ENCODE measurements at places on chromosomes 4 and X.

DNA sequence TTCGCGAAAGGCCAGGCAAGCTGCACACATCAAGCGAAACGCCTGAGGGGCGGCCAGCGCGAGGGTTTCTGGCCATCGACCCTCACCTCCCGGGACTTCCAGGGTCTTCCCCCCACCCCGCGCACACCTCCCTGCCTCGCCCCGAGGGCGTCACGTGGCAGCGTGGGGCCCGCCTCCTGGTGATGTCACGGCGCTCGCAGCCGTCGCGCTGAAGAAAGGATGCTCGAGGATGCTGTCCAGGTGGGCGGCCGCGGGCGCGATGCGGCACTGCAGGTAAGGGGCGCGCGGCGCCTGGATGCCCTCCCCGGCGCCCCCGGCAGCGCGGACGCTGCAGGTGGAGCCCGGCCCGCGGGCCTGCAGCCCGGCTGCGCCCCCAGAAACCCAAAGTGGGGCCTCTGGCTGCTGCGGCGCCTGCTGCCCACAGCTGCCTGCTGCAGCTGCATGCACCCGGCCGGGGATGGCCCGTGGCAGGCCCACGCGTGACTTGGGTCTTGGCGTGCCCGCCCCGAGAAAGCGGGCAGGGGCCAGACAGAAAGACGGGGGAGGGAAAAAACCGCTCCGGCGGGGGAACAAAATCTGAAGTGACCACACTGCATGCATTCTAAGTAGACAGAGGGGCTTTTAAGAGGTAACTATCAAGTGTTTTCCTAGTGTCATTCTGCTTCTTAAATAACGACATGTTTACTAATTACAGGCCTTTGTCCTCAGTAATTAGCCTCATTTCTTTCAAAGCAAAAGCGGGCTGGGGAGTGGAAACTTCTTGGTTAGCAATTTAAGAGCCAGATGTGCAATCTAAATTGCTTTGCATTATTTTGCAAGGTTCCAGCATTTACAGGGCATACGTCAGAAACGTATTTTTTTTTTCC, 1.7 kb downstream of the CLCN4 start:
- DNase-seq: no peak

DNA sequence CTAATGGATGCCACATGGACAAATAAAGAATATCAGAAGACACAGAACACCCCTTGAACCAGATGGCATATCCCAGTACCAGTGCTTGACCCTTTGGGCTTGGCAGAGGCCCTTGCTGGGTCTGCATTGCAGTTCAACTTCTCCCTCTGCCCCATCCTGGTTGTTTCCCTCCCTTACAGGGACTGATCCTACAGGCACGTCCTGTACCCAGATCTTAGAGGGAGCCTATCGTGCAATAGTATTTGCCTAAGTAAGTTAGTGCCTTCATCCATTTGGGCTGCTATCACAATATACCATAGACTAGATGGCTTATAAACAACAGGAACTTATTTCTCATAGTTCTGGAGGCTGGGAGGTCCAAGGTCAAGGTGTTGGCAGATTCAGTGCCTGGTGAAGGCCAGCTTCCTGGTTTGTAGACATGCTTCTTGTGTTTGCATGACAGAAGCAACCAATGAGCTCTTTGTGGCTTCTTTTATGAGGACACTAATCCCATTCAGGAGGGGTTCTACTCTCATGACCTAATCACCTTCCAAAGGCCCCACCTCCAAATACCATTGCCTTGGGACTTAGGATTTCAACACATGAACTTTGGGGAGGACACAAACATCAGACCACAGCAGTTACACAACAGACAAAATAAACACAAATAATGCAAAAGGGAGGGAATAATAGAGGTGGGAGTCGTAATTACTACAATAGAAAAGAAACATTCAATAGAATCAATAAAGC, 146.5 kb upstream of the MSX1 start:
- no peak for DNase-seq

DNA sequence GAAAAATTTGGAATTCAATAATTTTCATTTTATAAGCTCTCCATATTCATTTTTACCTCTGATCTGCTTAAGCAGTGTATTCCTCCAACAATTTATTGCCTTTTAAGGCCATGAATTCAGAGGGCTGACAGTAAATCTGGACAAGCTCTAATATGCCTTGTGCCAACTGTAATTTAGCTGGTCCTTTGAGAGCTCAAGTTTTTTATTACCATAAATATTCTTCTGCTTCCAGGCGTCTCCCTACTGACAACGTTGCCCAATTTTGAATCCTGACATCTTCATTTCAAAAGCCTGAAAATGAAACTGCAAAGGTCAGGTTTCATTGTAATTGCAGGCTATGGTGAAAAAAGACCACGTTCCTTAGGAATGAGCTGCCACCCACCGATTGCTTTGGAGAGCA, 95.8 kb upstream of the GEMIN8 start:
- DNase-seq: no peak

- no peak for DNase-seq
Measured at GRCh38 chr4:119498527-119498926, 130.1 kb downstream of the PDE5A start.

- no peak for DNase-seq
Measured at GRCh38 chr4:6217716-6218381, 17.5 kb upstream of the JAKMIP1 start.

GRCh38 chrX:112851161-112851779, 10.6 kb upstream of the AMOT start:
- DNase-seq: no peak

GRCh38 chr4:87649980-87650379, at the start of gene DMP1:
TSS of gene DMP1 (plus strand) at chr4:87650280. CDS start at chr4:87656493, 6,213 bp downstream.
- no peak for DNase-seq

DNA sequence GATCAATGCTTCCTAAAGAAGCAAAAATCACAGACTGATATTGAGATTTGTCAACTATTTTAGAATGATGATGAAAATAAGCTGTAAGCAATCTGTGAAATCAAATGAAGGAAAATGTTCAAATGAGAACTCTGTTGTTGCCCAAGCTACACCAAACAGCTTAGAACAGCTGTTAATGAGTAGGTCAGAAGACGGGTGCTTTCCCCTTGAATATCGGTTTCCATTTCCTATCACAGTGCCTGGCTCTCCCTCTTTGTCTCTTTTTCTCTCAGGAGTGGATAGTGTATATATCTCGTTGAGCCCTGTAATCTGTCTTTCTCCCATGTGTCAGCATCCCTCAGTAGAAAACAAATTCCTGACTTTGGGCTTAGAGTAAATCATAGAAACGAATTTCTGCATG, 1592.9 kb upstream of the TENM3 start:
- no peak for DNase-seq

DNA sequence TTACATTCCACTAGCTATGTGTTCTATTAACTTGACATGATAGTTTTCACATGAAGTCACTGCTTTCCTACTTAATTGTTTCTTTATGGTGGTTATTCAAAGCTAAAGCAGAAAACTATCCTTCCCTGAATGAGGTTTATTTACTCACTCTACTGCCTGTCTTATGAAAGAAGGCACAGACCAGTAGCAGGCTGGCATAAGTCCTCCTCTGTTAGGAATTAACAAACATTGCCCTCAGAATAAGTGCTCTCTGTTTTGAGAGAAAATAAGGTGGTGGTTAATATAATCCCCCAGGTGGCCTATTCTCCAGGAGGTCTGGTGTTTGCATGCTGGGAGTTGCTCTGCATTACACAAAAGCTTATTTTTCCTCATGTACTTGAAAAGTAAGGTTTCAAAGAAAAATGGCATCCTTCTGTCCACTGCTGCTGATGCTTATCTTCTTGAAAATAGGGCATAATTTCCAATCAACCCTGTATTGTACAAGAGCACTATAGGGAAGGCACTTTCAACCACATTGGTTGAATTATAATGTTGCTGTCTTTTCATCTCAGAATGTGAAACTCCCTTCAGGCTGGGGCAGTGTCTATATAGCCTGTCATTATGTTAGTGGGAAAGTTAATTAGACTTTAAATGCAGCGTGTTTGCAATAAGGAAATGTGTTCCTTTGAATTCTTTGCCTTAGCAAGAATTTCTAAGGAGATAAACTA, 119.7 kb upstream of the TBC1D9 start:
- no peak for DNase-seq

DNA sequence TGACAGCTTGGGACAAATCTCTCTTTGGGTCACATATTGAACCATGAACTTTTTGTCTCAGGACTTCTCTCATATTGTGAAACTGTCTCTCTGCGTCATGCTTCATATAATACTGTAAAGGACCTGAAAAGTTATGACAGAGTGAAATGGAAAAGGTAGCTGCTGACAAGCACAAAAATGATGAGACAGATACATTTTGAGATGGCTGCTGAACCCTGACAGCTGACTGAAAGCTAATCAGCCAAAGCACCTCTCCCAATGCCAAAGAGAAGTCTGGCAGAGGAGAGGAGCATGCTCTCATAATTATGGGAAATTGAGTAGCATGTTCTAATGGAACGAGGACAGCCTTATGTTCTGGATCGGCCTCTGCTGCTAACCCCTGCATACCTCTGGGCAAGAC, 873.4 kb upstream of the ADGRL3 start:
- no peak for DNase-seq

GRCh38 chrX:77977095-77977494, 7.7 kb upstream of the PGAM4 start:
- no peak for DNase-seq

GRCh38 chrX:71542411-71542810, 9.5 kb downstream of the OGT start:
- no peak for DNase-seq

DNA sequence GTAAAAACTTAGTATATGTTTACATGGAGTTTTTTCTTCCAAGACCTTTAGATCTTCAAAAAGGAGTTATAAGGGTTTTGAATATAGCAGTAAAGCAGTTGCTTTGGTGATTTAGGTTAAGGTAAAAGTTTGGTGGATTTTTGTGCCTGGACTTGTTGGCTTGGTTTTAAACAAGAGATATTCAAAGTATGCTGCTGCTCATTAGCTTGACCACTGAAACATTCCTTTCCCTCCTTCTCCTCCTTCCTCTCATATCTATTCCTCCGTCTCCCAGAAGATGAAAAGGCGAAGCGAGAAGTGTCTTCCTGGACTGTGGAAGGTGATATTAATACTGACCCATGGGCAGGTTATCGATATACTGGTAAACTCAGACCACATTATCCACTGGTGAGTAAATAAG, 38.4 kb downstream of the METAP1 start:
- no peak for DNase-seq

- no peak for DNase-seq
Measured at GRCh38 chrX:63713526-63713925, 71.5 kb downstream of the ARHGEF9 start.

GRCh38 chr4:128357286-128357685, 69.7 kb upstream of the PGRMC2 start:
- DNase-seq: no peak

- no peak for DNase-seq
Measured at GRCh38 chr4:111506706-111507105, 638.5 kb upstream of the FAM241A start.

DNA sequence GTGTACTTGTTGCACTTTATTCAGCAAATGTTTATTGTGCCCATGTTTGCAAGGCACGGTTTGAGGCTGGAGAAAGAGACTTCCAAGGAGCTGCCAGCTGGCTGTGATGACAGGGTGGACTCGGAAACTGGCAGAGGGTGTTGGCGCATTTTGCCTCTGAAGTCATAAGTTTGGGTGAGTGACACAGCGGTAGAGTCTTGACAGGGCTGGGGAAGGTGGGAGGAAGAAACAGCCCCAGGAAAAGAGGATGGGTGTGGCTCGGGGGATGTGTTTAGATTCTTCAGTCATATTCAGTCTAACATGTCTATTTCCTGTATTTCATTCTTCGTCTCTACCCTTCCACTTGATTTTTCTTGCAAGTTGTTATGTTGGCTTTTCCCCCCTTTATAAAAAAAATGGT, 77.0 kb upstream of the STOX2 start:
- no peak for DNase-seq

DNA sequence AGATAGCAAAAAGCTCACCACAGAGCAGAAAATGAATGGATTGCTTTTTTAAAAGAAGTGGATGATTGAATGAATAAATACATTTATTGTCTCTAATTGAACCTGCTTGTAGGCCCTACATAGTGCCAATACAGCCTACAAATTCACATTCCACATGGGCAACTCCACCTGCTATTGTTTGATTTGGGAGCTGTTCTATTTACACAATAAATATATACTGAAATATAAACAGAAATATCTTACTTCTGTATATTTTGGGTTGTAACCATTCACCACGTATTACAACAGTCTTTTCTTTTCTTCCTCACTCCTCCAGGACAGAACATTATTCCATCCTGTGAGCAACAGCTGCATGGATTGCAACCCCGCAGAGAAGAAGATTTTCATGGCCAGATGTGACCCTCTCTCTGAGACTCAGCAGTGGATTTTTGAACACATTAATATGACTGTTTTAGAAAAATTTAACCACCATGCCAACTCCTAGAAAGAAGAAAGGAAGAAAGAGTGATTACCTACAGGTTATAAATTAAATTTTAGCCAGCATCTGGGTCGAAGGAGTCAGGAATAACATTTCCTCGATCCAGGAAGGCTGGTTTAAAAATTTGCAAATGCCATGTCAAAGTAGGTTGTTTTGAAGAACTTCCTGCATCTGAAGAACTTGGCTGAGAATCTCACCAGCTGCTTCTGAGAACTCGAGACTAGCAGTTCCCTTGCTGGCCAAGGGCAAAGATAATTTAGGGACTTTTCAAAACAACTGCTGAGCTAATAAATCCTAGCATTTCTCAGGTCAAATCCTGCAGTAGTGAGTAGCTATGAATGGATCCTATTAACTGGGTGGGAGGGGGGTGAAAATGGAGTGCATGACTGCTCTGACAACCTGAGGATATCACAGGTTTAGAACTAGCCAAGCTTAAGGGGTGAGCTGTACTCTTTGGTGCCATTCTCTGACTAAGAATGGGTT, 128.7 kb upstream of the GALNT7 start:
- DNase-seq: no peak

DNA sequence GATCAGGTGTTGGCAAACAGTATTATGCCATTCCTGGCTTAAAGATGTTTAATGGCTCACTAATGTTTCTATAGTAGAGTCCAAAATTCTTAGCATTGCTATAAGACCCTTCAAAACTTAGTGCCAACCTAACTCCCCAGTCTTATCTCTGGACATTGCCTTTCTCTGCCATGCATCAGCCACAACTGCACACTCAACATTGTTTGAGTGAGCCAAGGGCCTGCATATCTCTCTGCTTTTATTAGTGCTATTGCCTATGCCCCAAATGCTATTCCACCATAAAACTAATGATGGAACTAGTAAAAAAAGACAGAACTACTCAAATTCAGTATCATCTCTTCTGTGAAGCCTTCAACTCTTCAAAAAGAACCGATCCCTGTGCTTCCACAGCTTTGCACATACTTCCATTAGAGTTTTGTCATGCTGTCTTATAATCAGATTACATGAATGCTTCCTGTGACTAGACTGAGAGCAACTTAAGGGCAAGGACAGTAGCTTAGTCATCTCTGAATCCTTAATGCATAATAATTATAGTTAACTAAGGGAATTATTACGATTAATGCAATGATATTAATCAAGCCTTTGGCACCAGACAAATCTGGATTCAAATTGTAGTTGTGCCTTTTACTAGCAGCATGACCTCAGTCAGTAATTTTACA, 53.7 kb downstream of the CHM start:
- no peak for DNase-seq

All from omental fat pad (tissue), 4 donors.